ENCODE measurements at places on chromosomes 2 and 18.
A peak's percentile ranks its signal among the peaks of the same experiment; 100 is the strongest.

- no peak for DNase-seq
Measured at GRCh38 chr2:101773137-101773536, 75.6 kb downstream of the MAP4K4 start.

DNA sequence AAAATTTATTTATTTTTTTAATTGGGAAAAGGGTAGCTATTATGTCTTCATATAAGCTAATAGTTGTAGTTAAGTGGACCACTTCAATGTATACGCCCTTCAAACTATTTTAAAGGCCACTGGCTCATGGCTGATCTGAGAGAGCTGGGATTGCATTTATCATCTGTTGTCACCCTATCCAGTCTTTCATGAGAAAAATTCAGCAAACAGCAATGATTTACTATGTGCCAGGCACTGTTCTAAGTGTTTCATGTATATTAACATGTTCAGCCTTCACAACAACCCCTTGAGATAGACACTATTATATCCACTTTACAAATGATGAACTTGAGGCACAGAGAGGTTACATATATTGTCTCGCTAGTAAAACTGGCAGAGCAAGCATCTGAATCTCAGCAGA lies 66.1 kb upstream of the ZNF397 start:
- peak; percentile 42 for DNase-seq

DNA sequence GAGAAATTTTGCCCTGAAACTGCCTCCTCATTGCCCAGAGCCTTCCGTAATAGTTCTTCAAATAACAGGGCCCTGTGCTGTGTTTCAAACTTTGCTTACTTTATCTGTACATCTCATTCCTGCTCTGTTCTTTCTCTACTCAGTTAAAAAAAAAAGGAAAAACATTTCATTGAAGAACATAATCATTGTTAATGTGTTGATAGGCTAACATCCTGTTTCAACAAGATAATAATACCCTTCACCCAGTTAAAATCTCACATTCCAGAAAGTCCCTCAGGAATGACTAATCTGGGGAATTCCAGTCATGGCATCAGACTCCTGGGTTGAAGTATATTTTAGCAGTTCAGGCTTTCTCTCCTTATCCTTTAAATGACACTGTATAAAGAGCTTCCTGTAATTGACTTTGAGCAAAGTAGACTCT lies 45.6 kb upstream of the ITGAV start:
- DNase-seq = no peak

- no peak for DNase-seq
Measured at GRCh38 chr2:107412209-107412904, 414.3 kb upstream of the RGPD4 start.

- no peak for DNase-seq
Measured at GRCh38 chr2:214261683-214262082, 149.2 kb upstream of the VWC2L start.

DNA sequence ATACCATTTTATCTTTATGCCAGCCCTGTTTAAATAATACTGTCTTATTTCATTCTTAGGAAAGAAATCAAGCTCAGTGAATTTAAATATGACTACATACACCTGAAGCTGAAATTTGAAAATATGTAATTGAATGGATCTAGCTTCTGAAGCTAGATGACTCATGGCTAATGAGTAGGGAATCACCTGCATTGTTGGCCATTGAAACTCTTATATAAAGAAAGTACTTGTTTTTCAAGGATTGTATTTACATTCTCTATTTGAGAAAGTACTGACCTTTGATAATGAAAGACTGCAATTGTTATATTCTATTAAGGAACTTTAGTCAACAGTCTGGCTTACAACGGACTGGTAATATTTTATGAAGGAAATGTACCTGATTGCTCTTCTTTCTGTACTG lies 346.7 kb upstream of the LRATD1 start:
- DNase-seq = no peak

GRCh38 chr2:236865052-236865451 lies 220.6 kb upstream of the COPS8 start:
- DNase-seq = no peak

DNA sequence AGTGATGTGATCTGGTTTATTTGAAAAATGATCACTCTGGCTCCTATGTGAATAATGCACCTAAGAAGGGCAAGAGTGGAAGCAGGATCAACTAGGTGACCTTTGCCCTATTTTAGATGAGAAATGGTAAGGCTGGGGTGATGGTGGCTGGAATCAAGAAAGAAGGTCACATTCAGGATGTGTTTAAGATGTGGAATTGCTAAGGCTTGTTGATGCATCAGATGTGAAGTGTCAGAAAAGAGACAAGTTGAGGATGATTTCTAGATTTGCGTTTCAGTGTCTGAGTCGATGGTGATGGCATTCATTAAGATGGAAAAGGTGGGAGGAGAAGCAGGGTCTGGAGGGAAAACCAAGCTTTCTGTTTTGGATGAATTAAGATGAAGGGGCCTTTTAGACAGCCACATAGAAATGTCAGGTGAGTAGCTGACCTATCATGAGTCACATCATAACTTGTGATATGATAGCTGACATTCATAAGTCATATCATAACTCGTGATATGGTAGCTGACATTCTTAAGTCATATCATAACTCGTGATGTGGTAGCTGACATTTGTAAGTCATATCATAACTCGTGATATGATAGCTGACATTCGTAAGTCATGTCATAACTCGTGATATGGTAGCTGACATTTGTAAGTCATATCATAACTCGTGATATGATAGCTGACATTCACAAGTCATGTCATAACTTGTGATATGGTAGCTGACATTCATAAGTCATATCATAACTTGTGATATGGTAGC lies 101.2 kb upstream of the SEC11C start:
- DNase-seq = no peak

GRCh38 chr2:78601113-78601512 lies 424.4 kb upstream of the REG3G start:
- no peak for DNase-seq

DNA sequence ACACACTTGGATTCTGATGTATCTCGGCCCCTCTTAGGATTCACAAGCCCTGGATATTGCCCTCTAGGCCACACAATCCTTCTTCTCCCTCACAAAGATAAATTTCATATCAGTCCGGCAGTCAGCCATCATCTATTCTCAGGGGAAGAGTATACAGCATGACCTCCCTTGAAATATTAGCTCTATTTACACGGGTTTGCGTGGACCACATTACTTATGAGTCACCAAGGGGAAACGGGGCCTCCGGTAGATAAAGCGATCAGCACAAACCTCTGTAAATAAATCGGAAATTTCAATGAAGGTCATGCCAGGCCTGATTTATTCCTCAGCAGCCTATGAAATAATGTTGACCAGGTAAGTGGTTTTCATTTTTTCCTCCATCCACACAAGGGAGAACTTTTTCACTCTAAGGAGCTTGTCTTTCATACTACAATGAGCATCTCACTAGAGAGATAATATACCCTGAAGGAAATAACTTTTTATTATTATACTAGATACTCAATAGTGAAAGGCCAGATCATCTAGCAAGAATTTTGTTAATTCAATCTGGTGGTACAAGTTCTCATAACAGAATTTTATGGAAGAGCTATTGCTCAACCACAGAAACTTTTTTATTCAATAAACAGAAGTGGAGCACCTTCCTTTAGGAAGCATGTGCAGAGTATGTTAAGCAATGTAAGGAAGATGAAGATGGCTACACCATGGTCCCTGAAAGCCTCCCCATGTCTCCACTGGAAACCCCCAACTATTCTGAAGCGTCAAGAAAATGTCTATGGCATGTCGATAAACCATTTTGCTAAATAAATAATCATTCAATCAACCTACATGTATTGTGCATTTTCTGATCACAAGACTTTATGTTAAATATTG lies 125.2 kb upstream of the PIK3C3 start:
- no peak for DNase-seq

- DNase-seq = no peak
Measured at GRCh38 chr18:49055754-49056172, 105.0 kb upstream of the SMAD7 start.

DNA sequence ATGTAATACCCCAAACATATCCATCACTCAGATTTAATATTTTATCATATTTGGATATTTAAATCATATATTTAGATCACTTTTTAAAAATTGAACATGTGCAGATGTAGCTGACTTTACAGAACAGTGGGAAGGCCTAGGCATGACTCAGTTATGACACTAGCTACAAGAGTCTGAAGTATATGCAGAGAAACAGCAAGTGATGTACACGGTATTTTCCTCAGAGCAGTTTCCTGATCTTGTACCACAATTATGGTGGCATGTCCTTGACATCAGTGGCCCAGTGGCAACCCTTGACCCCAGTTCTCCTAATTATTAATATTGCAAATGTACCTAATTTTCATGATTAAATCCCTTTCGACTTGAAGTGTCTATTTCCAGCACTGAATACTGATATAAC lies 28.2 kb downstream of the CDKL4 start:
- DNase-seq = no peak

- DNase-seq = peak; percentile 8
Measured at GRCh38 chr18:52339891-52340371, at the start of gene DCC. TSS of gene DCC (plus strand) at chr18:52340197. CDS start at chr18:52340788, 591 bp downstream.

- DNase-seq = no peak
Measured at GRCh38 chr18:7729868-7730267, 162.8 kb downstream of the PTPRM start.

DNA sequence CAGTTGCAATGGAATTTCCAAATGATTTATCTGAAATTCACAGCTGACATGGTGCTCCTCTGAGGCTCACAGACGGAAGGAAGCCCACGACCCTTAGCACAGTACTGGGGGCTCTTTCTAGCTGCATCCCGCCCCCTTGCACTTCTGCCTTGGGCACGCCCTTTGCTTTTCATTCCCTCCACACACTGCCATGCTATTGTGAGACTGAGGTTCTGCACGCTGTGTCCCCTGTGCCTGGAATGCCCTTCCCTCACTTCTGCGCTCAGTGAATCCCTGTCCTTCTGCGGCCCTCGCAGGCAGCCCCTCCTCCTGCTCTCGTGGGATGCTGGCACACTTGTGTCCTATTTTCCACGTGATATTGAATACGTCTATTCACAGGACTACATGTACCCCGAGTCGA lies 135.4 kb upstream of the TTC39C start:
- no peak for DNase-seq

Data from NCI-H2029 treated with DMSO at 0.1 percent for 48 hours (cell line).